ENCODE measurements at places on chromosomes 1 and 21.

DNA sequence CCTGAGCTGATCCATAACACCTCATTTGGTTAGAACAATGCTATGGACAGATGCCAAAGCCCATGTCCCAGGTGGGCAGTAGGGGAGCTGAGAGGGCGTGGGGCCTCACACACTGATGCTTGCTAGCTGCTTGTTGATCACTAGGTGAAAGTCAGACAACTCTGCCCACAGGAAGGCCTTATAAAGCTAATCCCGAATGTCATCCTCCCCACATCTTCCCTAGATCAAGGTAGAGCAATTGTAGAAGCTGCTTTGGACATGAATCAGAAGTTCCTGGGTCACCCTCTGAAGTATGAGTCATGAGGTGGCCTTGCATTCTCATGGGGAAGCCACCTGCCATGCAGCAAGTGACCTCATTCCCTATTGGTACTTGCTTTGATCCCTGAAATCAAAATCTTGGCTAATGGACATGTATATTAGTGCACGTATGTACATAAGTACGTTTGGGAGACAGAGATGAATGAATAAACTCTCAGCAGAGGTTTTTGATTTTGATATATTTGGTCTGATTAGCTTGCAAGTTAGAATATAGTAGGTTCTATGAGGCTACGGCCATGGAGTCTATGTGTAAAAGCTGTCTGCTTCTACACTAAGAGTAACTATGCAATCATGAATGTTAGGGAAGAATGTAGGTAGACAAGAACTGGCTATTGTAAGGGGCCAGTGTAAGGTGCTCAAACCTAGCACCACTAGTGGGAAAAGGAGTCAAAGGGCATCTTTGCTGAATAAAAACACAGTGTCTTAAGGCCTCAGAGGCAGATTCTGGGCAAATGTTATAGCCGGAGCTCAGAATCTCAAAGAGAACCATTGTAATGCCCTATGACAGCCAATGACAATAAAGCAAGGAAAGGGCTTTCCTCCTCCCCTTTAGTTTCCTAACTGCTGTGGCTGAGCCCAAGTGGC is 52.6 kb downstream of the ABCA4 start:
- DNase-seq: no peak

DNA sequence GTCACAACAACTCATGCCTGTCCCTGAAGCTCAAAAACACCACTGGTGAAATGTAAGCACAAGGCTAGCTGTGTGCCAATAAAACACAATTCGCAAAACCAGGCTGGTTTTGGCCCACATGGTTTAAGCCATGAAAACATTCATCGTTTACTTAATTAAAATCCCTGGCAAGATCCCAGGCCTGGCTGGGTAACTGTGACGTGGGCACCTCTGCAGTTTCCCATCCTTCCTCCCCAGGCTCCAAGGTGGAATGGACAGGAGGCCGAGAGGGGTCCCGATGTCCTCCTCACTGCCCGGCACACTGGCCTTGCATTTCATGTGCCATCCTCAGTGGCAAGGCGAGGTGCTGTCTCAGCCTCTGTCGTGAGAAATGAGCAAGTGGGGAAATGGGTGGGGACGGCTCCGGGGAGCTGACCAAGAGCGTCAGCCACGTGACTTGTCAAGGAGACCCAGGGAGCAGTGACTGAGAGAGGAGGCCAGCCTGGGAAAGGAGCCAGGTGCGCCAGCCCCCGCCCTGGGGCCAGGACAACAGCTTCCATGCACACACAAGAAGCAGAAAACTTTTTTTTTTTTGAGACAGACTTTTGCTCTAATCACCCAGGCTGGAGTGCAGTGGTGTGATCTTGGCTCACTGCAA is 153.1 kb upstream of the RAB4A start:
- peak; percentile 30 for DNase-seq

DNA sequence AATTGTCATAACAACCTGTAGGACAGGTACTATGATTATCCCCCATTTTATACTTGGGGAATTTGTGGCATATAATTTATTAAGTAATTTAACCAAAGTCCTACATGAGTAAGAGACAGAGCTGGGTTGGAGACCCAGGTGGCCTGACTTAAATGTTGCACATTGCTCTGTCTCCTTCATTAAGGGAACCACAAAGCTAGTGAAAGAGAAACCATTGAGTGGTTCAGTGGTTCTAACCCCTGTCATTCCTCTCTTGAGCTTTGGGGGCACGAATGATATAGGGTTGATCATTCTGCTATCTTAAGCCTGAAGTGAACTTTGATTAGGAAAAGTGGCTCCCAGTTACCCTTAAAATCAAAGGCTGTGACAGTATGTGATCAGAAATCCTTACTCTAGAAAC is 5.3 kb upstream of the MAP3K7CL start:
- DNase-seq: no peak

GRCh38 chr1:92752719-92753118 is 32.2 kb downstream of the EVI5 start:
- DNase-seq: no peak

DNA sequence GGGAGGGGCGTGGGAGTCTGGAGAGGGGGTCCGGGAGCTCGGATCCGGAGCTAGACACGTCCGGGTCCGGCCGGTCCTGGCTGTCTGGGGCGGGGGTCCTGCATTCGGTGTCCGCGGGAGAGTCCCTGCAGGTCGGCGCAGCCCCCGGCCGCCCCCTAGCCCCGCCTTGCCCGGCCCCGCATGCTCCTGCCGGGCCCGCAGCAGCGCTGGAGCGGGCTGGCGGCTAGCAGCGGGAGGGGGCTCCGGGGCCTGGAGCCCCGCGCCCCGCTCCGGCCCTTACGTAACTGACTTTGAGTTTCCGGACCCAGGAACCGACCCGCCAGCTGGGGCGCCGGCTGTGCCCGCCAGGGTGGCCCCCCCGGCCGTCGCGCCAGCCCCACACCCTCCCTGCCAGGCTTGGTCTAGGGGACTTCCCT is 26.9 kb upstream of the EPB41 start:
- DNase-seq: peak; percentile 17

GRCh38 chr1:188782220-188782841 is 1695.3 kb downstream of the BRINP3 start:
- peak; percentile 44 for DNase-seq

DNA sequence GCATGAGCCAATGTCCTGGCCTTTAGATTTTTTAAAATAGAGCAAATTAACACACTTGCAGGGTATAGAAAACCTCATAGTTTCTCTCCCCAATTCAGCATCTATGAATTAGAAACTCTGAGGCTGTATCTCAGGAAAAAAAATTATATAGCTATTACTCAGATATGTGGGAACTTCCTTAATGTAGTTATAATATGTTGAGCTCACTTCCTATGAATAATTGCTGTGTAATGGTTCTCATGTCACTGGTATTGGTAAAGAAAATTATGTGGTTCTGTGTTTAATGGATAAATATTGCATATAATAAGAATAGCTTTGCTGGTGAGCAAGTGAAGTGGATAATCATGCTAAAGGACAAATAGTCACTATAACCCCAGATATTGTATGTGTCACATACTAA is 2019.8 kb downstream of the NCAM2 start:
- DNase-seq: no peak

DNA sequence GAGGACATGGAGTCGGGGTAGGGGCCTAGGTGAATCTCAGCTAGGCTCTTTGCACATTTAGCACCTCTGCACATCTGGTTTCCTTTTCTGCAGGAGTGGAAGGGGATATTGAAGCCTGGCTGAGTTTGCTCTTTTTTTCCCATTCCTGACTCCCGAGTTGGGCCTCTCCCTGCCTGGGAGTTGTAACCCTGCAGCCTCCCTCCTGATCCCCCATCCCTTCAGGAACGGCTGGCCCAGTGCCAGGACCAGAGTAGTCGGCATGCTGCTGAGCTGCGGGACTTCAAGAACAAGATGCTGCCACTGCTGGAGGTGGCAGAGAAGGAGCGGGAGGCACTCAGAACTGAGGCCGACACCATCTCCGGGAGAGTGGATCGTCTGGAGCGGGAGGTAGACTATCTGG is 836 bp downstream of the OLFML3 start:
- DNase-seq: peak; percentile 76

- DNase-seq: no peak
These were observed 1.6 kb upstream of the SNX7 start for GRCh38 chr1:98659879-98660278.

DNA sequence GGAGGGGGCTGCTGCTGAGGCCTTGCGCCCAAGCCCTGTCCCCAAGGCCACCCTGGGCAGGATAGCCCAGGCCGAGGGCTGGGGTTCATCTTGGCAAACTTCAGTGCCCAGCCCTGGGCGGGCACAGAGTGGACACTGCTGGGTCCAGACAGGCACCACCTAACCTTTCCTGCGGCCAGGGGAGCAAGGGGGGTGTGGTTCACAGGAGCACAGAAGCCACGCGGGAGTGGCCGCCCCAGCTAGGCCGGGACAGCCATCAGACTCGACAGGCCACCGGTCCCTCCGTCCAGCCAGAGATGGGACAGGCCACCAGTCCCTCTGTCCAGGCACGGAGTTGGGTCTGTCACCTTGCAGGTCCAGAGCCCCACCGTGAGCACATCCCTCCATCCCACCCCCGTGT is 28.9 kb downstream of the ARHGEF16 start:
- DNase-seq: no peak

DNA sequence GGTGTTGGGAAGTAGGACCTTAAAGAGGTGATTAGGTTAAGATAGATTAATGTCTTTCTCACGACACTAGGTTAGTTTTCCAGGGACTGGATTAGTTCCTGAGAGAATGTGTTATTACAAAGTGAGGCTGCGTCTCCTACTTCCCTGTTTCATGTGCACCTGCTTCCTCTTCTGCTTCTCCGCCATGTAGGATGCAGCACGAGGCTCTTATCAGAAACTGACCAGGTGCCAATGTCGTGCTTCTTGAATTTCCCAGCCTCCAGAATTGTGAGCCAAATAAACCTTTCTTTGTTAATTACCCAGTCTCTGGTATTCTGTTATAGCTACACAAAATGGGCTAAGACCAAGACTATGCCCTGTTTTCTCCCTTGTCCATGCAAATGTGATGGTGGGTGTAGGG is 152.2 kb upstream of the LMO4 start:
- DNase-seq: no peak

GRCh38 chr1:210025870-210026269 is 87.9 kb downstream of the SYT14 start:
- DNase-seq: no peak

Measured in BE2C (cell line).